ENCODE measurements at places on chromosomes 2 and 18.
A peak's percentile ranks its signal among the peaks of the same experiment; 100 is the strongest.

DNA sequence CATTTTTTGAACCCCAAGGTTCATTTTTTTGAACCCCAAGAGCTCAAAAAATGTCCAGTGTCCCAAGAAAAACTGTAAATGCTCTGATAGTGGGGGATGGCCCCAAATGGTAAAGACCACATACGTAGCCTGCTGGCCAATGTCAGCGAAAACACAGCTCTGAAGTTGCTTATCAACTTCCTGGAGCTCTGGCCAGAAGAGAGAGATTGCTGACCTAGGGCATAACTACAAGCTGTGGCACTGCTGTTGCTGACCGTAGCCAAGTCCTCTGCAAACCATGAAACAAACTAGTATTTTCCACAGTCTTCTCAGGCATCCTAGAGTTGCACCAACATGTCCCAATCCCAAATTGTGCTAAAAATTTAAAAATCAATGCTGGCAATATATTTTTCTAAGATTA, 50.9 kb downstream of the REEP1 start:
- DNase-seq: no peak

GRCh38 chr2:177728920-177729319, 336.3 kb downstream of the AGPS start:
- DNase-seq: no peak

GRCh38 chr2:107743274-107743673, 83.4 kb upstream of the RGPD4 start:
- DNase-seq: no peak

DNA sequence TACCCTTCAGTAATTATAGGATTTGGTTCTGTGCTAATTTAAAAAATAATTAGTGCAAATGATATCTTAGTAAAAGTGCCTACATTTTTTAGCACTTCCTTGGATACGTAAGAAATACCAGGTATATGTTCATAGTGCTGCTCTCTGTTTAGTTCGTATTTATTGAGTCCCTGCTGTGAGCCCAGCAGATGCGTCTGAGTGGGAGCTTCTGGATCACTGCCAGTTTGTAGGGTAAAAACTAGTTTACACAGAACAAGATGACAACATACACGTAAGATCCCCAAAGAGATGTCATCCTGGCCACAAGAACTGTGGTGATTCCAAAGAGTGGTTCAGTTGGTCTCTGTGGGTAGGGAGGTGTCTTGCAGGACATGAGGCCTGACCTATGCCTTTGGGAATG, 103.2 kb downstream of the CTIF start:
- no peak for DNase-seq

- DNase-seq: no peak
Measured at GRCh38 chr2:232076736-232077135, 115.2 kb downstream of the DIS3L2 start.

DNA sequence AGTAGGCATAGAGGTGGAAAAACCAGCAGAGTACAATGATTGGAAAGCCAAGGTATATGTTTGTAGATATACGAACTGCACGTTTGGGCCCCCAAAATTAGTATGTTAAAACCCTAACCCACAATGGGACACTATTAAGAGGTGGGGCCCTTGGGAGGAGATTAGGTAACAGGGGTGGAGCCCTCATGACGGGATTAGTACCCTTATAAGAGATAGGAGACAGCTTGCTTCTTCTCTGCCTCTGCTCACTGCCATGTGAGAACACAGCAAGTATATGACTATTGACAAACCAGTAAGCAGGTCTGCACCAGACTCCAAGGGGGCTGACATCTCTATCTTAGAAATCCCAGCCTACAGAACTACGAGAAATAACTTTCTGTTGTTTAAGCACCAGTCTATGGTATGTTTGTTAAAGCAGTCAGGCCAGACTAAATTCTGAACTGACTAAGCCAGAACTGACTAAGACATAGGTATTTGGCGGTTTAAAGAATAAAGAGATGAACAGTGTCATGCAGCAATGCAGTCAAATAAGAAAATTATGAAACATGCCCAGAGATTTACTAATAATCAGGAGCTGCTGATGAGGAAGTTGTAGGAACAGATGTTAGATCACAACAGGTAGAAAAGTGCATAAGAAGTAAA, 182.9 kb downstream of the DYM start:
- DNase-seq: no peak

GRCh38 chr2:120368086-120368485, 22.1 kb downstream of the INHBB start:
- no peak for DNase-seq

DNA sequence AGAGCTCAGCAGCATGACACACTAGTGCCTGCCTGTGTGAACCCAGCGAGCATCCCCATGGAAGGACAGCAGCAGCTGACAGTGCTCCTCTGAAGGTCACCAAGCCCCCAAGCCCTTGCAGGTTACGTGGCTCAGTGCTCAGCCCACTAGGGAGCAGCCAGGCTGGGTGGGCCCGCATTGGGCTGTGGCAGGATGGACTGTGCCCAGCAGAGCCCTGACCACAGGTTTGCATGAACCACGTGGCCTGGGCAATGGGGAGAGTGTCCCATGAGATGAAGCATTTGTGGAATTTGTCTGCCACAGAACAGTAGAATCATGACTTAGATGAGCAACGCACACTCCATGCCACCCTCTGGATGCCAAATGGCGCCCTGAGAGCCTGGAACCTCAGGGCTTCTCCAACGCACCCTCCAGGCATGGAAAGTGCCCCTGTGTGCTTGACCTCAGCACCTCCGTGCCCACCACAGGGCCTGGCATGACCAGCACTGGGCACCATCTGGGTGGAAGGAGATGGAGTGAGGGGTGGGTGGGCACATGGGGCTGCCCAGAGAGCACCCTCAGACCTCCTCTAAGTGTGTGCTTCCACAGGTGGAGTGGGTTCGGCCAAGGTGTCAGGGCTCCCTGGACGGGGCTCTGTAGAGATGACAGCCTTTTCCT, 216.1 kb upstream of the RAB6C start:
- peak; percentile 53 for DNase-seq
